ENCODE measurements at places on chromosomes 12 and 14.
A peak's percentile ranks its signal among the peaks of the same experiment; 100 is the strongest.

DNA sequence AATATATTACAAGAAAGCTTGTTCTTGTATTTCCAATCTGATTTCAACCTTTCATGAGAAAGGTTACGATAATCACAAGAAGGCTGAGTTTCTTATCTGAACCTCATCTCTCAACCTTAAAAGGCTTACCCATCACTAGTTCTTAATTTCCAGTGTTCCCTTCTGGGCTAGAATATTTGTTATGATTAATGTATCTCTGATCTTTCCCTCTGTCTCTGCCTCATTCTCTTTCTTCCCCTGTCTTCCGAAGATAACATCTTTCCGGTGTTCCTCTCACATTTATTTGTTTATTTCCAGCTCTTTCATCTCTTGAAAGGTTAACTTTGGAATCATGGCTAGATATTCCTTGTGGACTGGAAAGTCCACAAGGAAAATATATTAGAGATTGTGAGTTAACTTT is 255.9 kb downstream of the SLC6A15 start:
- DNase-seq: no peak

- DNase-seq: no peak
These were observed 308.7 kb upstream of the ATP2B1 start for GRCh38 chr12:90017316-90017715.

DNA sequence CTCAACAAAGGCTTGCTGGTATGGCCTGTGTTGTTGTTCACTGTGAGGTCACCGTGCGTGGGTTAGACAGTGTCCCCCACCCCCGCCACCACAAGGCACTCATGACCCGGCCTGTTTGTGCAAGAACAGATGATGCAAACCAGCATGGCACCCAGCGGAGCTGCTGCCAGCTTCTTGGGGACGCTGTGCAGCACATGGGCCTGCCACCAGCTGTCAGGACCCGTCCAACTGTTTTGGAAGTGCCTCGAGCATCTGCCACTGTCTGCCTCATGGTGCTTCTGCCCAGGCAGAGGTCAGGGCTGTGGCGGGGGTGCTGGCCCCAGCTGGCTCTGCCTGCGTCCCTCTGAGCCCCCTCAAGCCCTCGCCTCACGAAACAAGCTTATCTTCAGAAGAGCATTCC is 1.5 kb downstream of the ASB2 start:
- DNase-seq: no peak

DNA sequence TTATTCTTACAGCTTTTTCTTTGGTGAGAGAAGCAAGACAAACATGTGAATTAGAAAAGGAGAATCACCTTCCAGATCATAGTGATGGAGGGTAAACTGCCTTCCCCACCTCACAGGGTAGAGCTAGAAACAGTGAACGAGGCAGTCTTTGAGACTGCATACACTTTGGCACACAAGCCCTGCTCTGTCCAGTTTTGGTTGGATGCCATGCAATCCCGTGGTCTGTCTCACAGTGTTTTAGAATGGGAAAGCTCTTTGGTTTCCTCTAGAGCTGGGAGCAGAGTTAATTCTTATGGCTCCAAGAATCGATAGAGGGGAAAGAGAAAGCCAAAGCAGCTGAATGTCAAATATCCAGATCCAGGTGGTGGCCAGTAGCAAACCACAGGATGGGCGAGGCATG is 21.9 kb downstream of the TDP1 start:
- no peak for DNase-seq

DNA sequence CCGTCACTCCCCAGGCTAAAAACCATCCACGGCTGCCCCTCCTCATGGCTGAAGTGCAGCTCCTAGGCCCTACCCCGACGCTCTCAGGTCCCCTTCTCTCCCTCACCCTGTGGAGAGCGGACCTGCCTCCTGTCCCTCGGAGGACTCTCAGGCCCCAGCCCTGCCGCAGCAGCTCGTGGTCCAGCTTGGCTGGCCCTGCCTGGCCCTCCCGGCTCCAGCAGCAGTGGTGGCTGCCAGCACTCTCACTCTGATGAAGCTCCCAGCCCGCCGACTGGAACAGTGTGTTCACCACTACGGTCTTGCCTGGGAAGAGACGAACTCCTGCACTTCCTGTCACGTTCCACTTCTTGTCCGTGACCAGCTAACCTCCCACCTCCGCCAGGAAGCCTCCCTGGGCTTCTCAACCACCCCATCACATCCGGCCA is 11.1 kb downstream of the BAG5 start:
- no peak for DNase-seq

DNA sequence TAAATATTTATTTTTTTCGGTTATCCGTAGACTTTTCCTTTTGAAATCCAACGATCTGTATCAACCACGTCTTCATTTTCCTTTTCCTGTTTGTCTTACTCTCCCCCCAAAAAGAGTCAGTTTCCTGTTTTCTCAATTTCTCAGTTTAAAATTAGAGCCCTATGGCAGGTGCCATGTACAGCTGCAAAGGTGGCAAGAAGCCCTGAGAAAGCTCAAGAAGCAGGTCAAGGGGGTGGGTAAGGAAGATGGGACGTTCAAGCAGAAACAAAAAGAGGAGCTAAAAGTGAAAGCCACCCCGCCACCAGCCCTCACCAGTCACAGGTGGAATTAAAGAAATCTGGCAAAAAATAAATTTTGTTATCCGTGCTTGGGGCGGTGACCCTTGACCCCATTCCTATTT is 26.7 kb downstream of the SLC35E3 start:
- DNase-seq: no peak

- no peak for DNase-seq
These were observed 268.3 kb downstream of the VRK1 start for GRCh38 chr14:97065305-97066067.

- no peak for DNase-seq
These were observed 32.6 kb upstream of the UBC start for GRCh38 chr12:124947013-124947412.

GRCh38 chr12:77796775-77797174 is 33.9 kb upstream of the NAV3 start:
- no peak for DNase-seq

DNA sequence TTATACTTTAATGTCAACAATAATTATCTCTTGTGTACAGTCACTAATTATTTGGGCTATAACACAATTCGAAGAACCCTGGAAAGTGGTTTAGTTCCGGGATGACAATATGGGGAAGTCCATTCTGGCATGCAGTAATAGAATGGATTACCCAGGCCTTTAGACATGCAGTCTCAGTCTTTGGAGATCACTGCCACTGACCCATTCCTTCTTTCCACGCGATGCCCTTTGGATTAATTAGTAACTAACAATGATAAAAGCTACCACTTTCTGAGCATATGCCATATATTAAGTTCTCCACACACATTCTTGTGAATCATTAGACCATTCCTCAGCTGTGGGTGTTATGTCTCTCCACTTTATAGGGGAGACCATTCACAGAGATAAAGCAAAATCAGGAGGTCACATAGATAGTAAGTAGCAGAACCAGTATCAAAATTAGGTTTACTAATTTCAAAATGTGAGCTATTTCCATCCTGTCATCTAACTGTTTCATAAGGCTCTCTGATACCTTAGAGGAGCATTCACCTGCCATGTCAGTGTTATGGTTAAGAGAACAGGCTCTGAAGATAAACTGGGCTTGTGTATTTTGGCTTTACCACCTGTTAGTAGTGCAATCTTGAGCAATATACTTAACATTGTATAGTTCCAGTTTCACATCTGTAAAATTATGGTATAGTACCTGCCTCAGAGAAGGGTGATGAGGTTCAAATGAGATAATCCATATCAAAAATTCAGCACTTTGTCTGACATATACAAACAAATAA is 27.2 kb upstream of the KCNJ8 start:
- DNase-seq: no peak

DNA sequence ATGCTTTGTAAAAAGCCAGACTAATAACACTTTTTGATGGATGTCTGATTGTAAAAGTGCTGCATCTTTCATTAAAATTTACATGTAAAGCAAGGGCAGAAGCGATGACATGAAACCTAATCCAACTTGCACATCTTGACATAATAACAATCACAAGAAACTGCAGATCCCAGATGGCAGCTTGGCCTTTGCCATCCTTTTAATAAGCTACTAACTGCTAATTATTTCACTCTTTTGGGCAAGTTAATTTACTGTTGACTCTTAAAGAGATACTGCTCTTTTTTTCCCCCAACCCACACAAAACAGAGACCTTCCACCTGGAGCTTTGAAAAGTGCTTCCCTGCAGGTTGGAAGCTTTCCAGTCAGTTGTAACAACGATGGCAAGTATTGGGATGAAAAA is 137.5 kb downstream of the NRXN3 start:
- DNase-seq: no peak

GRCh38 chr12:905261-906031 is 44.0 kb downstream of the RAD52 start:
- peak; percentile 58 for DNase-seq

DNA sequence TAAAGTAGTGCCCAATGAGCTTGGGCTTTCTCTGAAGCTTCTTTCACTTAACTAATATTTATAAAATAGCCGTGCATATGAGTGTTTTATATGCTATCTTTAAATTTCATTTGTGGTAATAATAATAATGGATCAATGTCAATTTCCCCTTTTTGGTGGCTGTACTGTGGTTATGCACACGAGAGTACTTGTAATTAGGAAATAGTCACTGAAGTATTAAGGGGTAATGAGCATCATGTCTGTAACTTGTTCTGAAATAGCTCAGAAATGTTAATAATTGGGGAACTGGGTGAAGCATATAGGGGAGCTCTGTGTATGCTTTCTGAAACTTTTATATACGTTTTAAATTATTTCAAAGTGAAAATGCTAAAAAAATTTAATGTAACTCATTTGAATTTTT is 7.0 kb upstream of the RNASE8 start:
- DNase-seq: no peak

- DNase-seq: no peak
These were observed 603 bp upstream of the ENDOU start for GRCh38 chr12:47725893-47726292.
